ENCODE measurements at places on chromosomes 2 and 18.

DNA sequence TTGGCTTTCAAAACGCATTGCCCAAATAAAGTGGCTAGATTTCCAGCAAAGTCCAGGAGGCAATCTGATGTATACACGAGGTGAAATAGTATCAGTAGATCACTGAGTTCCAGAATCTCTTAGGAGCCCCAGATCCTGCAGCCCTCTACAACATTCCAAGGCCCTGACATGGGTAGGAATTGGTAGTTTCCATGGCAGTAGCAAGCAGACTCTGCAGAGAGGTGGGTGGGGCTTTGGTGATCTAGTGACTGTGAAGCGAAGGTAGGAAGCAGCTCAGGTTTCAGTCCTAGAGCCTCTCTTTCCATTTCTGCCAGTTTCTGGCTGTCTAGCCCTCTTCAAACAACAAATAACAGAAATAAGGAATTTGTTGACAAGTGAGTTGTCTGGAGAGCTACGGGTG, 13.8 kb upstream of the SGPP2 start:
- no peak for DNase-seq

DNA sequence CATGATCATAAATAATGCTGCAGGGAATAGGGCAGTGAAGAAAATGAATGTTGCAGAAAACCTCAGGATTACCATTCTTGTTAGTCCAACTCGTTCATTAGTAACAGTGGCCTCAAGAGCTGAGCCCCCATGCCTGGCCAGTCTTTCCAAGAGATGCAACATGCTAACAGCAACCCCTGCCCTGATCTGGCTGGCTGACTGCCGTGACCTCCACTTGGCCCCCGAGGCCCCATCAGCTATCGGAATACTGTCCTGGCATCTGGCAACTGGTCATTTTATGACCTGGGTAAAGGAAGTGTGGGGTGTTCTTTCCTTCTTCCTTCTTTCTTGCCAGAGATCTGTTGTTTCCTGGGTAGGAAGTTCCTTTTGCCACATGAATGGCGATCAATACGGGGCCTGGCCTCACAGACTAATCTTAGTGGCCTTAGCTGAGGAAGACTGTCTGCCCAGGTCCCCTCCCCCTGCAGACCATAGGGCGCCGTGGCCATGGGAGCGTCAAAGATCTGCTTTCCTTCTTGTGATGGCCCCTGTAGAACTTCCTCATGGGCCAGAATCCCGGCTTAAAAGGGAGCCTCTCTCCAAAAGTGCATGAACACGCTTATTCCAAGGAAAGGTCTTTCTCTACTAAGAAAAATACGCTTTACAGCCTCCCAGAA, 10.6 kb upstream of the TRABD2A start:
- DNase-seq, result no peak

- DNase-seq, result no peak
These were observed 1.2 kb upstream of the INPP5D start for GRCh38 chr2:233058717-233059546.

DNA sequence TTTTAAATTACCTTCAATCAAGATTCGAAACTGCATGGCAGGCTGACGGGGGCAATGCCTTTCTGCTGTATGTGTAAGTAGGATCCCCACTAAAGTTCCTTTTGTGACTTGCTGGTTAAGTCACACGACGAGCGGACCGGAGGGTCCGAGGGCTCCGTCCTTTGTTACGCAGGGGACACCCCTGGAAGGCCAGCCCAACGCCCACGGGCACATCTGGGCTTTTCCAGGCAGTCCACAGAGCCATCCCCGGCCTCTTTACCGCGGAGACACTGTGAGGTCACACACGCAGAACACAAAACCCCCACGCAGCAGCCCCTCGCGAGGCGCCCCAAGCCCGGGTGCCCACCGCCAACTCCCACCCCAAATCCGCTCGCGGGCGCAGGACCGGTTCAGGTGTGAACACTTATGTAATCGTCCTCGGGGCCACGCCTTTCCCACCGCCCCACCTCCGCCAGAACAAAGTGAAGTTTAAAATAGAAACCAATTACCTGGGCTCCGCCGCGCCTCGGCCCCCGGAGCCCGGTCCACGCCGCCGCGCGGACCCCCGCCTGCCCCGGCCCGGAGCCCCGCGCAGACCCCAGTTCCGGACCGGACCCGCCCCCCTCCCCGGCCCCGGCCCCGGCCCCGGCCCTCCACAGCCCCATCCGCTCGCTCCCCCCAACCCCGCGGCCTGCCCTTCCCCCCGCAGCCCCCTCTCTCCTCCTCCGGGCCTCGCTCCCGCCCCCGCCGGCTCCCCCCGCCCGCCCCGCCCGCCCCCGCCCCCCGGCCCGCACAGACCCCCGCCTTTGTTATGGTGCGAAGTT, 4.2 kb downstream of the ZNF516 start:
- DNase-seq, result no peak

DNA sequence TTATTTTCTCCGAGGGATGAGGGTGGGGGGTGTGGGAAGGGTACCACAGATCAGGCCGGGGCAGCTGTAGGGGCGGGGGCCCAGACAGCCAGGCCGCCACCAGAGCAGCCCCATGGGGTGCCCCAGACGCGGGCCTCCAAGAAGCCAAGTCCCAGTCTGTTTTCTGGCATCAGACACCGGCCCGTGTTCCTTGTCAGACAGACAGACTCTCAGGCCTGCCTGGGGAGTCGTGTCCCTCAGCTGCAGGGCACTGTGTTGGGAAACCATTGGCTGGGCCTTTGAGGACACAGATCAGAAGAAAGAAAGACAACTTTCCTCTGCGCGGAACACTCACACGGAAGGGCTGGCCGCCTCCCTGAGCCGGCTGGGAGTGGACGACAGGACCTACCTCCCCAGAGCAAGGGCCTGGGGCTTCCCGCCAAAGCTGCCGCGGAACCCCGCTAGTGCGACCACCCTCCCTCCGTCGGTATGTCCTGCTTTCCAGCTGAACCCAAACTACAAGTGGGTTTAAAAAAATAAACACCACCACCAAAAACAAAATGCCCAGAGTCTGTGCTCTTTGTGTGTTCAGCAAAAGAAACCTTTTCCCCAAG, 88.0 kb downstream of the SMAD7 start:
- DNase-seq, result no peak

- no peak for DNase-seq
These were observed 589.6 kb upstream of the KLHL29 start for GRCh38 chr2:22795287-22795866.
